Femur (tissue), 1 donor: ENCODE measurements at places on chromosomes 1 and 21.

DNA sequence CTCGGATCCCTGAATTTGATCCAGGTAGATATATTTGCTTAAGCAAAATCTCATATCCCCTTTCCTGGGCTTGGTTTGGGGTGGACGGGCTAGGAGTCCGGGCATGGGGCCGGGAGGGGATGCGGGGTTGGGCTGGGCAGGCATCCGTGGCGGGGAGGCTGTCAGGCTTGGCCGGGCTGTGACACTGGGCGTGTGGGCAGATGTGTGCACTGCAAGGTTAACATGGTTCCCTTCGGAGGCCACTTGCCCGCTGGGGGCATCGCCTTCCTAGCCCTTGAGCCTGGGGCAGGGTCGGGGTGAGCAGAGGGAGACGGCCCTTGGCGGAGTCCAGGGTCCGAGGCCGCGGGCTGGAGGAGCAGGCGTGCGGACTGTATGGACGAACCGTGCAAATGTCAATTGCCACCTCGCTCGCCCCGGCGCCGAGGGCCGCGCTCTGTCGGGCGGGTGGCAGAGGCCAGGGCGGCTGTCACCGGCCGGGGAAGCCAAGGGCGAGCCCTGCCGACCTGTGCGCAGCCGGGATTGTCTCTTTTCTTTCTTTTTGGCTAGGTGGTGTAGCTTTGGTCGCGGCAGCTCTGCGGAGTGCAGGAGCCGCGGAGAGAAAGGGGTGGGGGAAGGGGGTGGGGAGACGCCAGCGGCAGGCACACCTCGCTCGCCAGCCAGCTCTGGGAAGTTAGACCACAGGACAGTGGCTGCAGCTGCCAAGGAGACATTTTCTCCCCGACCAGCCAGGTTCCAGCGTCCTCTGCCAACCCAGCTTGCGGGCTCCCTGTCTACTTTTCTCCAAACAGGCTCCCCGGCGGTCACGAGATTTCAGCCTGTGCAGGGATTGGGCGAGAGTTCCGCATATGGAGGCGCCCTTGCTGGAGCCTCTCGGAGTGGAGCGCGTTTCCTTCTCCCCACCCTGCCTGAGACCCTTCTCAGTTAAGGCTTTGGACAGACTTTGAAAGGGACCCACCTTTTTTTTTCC lies 1.3 kb downstream of the RCOR3 start:
- DNase-seq, result peak; percentile 92

GRCh38 chr21:14877581-14878228 lies 187.1 kb downstream of the NRIP1 start:
- DNase-seq, result no peak

DNA sequence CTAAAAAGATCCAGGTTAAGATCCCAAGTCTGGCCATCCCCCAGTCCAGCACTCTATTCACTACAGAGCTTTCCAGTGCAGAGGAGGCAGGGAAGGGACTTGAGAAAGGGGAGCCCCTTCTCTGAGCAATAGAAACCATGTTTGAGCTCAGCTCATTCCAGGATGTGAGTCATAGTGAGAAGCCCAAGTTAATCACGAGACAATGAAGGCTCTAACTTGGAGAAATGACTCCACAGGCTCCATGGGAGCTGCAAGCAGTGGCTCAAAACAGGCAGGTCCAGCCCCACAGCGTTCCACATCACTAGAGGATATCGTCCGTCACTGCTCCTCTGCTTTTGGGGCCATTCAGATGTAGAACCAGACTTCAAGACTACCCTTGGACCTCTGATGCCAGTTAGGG lies 59.1 kb downstream of the CAMK2N1 start:
- peak; percentile 4 for DNase-seq

- DNase-seq, result no peak
These were observed 579.6 kb downstream of the USP25 start for GRCh38 chr21:16309250-16309971.

DNA sequence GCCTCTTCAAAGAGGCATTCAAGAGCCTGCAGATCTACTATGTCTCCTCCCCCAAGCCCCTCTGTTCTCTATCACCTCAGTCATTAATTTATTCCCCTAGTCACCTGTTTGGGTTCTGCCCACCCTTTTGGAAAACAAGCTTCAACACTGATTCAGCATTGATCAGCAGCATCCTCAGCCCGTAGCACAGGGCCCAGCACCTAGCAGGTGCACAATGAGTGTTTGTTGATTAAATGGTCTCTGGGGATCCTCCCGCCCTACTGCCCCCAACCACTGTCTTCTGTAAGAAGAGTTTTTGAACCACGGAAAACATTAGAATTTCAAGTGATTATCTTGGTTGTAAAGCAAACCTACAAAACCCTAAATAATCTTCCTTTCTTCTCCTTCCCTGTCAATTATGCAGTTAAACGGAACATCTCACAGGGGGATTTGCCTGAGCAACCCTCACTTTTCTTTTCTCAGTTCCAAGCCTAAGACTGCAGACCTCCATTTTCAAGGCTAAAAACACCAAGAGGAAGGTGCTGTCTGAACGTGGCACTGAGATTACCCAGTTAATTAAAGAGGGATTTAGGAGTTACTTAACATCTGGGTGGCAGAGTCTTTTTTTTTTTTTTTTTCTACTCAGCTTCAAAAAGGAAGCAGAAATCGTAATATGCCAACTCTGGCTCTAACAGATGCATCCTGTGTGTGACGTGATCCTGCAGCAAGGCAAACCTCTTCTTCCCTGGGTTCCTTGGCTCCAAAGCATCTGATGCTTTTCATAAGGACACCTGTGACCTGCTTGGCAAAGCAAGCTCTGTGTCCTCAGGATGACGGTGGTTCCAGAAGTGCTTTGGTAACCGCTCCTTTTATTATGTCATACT lies 163.0 kb downstream of the KAZN start:
- DNase-seq, result no peak

GRCh38 chr1:239718997-239719628 lies 332.7 kb downstream of the CHRM3 start:
- no peak for DNase-seq

DNA sequence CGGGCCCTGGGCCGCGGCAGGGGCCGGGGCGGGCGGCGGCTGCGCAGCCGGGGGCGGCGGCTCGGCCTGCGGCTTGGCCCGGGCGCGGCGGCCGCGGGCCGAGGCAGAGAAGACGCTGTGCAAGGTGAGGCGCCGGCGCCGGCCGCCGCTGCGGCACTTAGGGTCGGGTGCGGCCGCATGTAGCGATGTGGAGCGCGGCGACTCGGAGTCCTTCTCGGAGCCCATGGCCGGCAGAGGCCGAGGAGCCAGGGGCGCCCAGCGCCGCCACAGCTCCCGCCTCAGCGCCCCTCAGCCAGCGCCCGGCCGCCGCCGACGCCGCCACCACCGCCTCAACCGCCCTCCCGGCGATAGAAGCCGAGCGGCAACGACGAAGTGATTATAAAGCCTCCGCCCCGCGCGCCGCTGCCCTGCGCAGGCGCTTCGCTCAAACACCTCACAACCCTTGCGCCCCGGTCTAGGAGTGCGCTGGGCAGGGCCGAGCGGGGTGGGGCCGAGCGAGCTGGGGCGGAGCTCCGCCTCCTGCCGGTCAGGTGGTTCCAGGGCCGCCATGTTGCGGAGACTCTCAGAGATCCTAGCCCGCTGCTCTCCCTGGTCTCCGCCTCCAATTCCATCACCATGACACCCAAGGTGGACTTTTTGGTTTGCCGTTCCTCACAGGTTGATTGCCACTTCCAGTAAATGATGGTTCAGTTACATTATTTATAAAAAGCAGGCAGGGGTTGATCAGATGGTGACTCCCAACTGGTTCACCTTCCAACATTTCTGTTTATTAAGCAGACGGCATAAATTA lies at the start of gene RNF19B:
Gene RNF19B (minus strand): TSS at position 349 of the 790 bp plus-strand sequence. CDS start 124 bp downstream, at position 225.
- DNase-seq, result peak; percentile 97

GRCh38 chr1:242178436-242178835 lies 179.5 kb upstream of the MAP1LC3C start:
- no peak for DNase-seq

- no peak for DNase-seq
These were observed 15.9 kb upstream of the FBXO28 start for GRCh38 chr1:224098007-224098406.

- no peak for DNase-seq
These were observed 382.2 kb downstream of the NTNG1 start for GRCh38 chr1:107523061-107523460.

DNA sequence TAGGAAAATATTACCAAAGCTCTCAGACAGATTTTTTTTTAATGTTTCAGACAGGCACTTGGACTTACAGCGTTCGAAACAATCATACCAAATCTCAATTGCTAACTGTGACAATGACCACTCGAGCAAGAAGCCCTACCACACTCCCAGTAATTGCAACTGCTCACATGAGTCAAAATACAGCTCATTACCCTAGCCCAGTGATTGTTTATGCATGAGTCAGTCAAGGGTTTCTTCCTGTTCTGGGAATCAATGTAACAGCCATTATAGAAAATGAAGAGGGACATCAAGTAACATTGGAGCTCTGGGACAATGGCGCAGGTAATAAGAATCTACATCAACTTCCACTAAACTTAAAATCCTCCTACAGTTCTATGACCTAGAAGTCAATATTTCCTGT lies 56.1 kb upstream of the SH3GLB1 start:
- no peak for DNase-seq

- peak; percentile 65 for DNase-seq
These were observed 96.1 kb downstream of the LACTBL1 start for GRCh38 chr1:22876359-22877111.

GRCh38 chr1:52613636-52614373 lies 11.6 kb downstream of the GPX7 start:
- DNase-seq, result no peak

DNA sequence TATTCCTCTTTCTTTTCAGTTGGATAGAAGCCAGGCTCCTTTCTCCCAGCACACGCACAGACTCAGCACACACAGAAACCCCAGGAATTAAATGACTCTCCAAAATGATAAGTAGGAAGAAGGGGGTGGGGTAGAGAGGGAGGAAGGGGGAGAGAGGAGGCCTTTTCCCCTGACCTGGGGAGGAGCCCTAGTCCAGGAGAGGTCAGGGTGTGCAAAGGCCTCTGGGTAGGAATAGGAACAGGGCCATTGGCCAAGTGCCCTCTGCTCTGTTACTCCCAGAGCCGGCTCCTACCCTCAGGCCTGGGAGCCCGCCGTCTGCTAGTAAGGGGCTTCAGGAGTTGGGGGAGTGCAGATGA lies 35.6 kb upstream of the PUM1 start:
- peak; percentile 19 for DNase-seq
